ENCODE measurements at places on chromosomes 13 and 19.

DNA sequence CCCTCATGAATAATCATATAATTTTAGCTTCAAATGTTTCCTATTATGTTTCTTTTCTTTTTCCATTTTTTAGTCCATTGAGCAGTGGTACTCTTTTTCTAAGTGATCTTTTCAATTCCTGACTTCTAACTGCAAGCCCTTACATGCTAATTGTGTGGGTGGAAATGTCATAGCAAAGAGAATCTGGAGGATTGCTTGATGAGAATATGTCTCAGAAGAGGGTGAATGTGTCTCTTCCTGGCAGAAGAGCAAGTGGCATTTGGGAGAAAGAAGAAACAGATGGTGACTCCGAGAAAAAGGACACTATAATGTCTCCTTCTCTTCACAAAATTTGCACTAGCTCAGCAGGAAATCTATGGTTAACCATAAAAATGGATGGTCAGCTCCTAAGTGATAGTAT lies 2320.0 kb downstream of the PCDH9 start:
- no peak for DNase-seq

GRCh38 chr19:12544401-12544876 lies 6.8 kb downstream of the ZNF564 start:
- DNase-seq: peak; percentile 17

DNA sequence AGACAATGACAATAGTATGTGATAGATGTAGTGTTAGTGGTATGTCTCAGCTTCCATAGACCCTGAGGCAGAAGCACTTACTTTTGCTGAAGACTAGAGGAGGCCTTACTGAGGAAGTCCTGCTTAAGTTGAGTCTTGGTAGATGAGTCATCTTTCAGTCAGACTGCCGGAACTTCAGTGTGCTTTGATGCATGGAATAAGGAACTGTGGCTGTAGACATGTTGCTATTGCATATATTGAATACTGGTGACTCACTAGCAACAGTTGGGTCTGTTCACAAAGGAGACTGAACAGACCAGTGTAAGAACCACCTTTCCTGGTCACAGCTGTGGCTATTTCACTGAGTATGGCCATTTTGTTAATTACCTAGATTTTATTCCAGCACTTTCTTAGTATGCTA lies 1000.6 kb downstream of the OLFM4 start:
- peak; percentile 97 for DNase-seq

DNA sequence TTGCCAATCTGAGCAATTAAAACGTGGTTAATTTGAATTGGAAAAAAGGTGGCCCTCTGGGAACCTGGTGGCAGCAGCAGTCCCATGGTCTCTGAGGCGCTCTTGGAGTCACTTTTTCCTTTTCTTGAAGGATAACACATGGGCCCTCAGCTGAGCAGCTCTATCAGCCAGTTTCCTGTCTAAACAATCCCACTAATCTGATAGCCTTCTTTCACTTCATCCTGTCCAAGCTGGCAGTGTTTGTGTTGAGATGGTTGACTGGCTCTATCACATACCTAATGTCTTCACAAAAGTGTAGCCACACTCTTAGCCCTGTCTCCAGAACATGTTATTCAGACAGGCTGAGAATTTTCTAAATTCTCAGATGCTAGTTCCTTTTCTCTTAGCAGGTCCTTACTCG lies 10.7 kb downstream of the MZT1 start:
- DNase-seq: no peak

DNA sequence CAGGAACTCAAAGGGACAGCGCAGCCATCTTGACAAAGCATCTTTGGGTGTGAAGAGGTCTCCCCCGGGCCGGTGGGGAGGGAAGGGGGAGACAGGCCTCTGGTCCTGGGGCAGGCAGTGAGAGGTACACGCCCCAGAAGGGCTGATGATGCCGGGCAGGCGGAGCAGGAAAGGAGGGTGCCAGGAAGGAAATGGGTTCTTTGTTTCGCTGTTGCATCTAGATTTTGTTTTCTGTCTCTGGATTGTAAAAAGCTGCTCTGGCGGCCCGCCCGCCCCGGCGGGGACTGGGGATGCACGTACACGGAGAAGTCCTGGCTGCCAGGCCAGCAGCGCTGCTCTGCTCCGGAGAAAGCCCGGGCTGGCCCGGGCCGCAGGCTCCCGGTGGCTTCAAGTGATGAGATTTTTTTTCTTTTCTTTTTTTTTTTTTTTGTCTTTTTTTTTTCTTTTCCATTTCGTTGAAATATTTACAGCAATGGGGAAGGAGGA lies 13.2 kb upstream of the ASF1B start:
- no peak for DNase-seq

DNA sequence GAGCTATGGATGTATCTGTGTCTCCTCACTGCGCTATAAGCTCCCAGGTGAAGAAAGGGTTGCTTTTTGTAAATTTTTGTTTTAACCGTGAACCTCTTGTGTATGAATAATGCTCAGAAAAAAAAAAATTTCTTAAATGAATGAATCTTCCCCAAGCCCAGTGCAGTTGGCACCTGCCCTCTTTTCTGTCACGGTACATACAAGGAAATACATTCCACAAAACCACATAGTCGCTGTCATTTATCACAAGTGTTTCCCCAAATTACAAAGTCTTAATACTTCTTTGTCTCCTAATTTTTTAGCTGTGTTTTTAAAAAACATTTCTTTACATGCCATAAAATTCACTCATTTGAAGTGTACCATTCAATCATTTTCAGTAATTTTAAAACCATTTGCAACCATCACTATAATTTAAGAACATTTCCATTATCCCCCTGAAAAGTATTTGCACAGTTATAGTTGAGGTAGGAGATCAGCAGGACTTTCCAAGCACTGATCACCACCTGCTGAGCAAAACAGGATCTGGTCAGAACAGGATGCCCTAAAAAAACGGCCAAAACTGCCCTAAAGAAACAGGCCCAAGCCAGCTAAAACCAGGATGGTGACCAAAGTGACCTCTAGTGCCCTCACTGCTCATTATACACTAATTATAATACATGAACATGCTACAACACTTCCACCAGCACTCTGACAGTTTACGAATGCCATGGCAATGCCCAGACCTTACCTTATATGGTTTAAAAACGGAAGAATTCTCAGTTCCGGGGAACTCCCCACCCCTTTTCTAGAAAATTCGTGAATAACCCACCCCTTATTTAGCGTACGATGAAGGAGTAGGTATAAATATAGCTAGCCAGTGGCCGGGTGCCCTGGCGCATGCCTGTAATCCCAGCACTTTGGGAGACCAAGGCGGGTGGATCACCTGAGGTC lies 1.3 kb upstream of the TEX30 start:
- no peak for DNase-seq

GRCh38 chr19:45641274-45642105 lies 2.3 kb upstream of the EML2 start:
- DNase-seq: peak; percentile 94
